ENCODE measurements at places on chromosomes 16 and 17.

DNA sequence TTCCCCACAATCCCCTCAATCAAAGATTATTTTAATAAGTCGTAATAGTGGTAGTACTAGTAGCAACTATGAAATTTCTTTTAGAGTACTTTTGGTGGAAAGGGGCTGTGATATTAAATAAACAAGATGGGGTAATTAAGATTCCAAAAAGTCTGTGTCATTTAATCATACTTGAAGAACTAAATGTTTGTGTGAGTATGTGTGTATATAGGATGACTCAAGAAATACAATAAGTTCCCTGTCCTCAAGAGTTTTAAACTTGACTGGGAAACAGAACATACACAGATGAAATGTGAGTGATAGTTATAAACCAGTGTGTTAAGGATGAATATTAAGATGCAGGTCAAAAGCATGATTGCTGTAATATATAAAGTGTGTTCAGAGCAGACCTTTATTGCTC, 2.3 kb downstream of the ALDH3A2 start:
- DNase-seq = no peak

DNA sequence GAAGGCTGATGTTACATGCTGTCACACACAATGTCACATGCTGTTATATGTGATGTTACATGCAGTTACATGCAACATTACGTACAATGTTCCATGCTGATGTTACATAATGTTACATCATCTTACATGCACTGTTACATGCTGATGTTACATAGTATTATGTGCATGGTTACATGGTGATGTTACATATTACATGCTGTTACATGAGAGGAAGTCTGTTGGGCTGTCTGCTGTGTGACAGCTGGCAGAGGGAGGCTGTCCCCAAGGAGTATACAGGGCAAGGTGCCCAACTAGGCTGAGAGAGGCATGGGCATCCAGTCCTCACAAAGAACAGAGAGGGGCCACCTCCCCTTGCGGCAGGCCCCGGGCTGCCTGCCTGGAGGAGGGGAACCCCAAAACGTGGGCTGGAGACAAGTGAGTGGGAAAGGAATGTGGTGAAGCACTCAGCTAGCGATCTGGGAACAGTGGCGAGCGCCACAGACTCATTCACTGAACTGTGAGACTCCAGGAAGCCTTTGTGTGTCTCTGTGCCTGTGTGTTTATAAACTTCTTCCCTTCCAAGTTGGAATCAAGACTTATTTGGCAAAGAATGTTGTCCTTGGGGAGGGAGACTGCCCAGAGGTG, 30.6 kb downstream of the TMEM92 start:
- DNase-seq = no peak

- DNase-seq = no peak
These were observed 6.7 kb downstream of the CCL2 start for GRCh38 chr17:34261568-34262337.

- DNase-seq = peak; percentile 77
These were observed 30.4 kb upstream of the FBXW10B start for GRCh38 chr17:15649861-15650421.

DNA sequence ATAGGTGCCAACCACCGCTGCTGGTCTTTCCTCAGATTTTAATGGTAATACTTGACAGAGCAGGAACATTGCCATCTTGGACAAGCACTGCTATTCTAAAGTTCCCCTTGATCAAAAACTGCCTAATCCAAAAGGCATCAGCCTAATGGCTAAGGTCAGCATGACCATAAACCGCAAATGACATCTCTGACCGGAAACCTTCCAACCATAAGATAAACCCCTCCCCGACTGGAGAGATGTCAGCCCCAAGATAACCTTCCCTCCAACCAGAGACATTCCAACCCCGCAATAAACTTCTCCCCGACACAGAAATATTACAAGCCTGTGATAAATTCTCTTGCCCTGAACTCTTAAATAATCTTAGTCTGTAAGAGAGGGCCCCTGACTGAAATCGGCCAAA, 7.4 kb upstream of the DHX40 start:
- no peak for DNase-seq

DNA sequence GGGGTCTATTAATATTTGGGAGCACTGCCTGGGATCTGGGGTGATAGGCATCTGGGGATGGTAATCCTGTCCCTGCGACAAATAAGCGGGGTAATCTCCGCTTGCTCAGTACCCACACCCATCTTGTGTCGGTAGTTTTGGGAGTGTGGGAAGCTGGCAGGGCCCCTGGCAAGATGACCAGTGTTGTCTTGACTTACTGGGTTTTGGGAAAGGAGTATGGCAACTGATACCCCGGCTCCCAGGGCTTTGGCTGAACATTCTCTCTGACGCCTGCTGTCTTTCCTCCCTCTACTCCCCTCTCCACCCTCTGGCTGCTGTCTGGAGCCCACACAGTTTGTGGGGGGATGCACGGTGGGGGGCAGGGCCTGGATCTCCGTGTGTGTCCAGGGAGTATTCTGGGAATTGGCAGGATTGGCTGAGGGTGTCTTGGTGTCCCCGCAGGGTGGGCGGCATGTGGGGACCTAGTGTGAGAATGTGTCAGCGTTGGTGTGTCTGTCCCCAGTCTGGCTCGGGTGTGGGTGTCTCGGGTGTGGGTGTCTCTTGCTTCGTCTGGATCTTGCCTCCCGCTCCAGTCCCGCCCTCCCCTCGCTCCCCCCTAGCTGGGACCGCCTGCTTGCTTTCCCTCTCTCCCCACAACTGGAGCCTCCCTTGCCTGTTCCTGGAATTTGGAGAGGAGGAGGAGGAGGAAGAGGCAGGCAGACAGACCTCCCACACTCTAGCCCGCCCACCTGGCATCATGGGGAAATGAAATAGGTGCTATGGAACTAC, 12.0 kb downstream of the RARA start:
- DNase-seq = no peak

DNA sequence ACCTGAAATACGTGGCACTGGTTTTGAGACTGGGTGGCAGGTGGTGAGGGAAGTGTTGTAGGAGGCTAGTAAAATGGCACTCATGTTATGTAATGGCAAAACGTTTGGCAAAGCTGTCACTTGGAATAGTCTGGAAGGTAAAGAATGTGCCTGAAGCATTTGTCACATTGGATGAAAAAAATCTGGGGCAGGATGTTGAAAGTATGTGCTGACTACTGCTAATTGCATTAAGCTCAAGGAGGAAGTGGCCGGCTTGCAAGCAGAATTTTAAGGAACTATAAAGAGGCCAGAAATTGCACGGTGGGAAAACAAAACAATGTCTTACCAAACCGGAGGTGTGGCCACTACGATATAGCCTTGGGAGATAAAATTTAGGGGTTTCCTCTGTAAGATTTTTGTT, 26.6 kb upstream of the NLRP1 start:
- DNase-seq = no peak

- DNase-seq = no peak
These were observed 17.3 kb upstream of the KRT24 start for GRCh38 chr17:40720899-40721298.

- DNase-seq = no peak
These were observed 5.1 kb upstream of the MEIOB start for GRCh38 chr16:1877089-1877488.

DNA sequence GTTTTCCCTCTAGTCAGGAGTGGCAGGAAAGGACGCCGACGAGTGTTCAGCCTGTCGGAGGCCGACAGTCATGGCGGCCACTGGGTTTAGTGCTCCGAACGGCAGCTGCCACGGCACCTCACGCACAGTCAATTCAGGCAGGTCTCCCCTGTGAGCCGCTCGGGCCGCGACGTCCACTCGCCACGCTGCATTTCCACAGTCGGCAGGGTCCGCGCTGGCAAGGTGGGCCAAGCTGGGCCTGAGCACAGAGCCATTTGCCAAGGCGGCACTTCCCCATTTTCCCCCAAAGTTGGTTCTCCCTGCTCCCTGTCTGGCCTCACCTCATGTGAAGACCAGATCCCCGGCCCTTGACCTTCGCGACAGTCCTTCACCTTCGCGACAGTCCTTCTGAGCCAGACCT, 81.9 kb downstream of the SOCS1 start:
- no peak for DNase-seq

- DNase-seq = no peak
These were observed 551.1 kb upstream of the CDH11 start for GRCh38 chr16:65672960-65673359.

DNA sequence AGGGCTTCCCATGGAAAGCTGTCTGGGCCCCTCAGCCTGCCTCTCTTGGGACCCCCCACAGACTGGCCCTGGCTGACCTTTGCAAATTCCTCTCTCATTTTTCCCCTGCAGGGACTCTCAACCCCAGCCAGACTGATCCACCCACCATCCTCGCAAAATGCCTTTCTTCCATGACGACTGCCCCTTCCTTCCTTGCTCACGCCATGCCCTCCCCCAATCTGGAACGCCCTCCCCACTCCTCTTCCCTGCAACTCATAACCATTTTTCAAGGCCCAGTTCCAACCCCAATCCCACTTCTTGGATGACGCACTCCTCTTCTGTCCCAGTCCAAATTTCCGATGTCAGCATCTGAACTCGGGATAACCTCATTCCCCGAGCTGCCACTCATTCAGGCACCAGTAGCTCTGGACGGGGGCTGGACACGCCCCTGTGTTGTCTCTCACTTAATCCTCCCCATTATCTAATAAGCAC, 1.3 kb upstream of the DNAI2 start:
- no peak for DNase-seq

- DNase-seq = no peak
These were observed 44.6 kb upstream of the ADCY9 start for GRCh38 chr16:4160658-4161430.

DNA sequence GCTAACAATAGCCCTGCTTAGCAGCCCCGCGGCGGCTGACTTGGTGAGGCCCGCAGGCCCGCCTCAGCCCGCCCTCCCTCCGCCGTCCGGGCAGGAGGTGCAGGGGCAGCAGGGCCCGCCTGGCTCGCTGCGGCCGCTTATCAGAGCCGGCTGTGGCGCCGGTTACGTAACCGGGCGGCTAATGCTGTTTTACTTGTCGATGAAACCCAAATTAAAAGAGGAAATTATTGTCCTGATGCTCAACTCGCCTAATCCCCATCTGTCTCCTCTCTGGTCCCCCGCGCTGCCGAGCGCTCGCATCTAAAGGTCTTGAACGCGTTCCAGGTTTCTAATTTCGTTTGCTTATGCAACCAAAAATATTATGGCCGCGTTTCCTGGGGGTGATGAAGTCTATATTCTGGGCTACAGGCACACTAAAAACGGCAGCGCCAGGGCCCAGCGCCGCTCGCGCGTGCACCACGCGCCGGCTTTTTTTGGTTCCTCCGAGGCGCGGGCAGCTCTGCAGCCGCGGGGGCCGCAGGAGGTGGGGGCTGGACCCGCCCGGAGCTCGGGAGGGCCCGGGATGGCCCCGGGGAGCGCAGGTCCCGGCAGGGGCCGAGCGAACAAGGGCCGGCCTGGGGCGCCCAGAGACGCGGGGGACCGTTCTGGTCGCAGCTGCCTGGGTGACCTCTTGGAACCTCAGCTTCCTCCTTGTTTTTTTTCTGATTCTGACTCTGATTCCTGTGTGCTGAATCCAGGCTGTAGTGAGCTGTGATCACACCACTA, 65.2 kb upstream of the TOB1 start:
- DNase-seq = peak; percentile 97

DNA sequence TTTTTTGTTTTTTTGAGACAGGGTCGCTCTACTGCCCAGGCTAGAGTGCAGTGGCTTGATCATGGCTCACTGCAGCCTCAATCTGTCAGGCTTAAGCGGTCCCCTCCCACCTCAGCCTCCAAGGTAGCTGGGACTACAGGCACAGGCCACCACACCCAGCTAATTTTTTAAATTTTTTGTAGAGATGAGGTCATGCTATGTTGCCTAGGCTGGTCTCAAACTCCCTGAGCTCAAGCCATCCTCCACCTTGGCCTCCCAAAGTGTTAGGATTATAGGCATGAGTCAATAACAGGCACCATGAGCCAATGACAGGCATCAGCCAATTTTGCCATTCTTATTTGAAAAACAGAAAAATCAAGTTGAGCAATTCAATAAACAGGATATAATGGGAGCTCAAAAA, 125.0 kb downstream of the SPAG9 start:
- DNase-seq = no peak

- DNase-seq = peak; percentile 66
These were observed 16.2 kb upstream of the ASGR2 start for GRCh38 chr17:7130621-7131422.

DNA sequence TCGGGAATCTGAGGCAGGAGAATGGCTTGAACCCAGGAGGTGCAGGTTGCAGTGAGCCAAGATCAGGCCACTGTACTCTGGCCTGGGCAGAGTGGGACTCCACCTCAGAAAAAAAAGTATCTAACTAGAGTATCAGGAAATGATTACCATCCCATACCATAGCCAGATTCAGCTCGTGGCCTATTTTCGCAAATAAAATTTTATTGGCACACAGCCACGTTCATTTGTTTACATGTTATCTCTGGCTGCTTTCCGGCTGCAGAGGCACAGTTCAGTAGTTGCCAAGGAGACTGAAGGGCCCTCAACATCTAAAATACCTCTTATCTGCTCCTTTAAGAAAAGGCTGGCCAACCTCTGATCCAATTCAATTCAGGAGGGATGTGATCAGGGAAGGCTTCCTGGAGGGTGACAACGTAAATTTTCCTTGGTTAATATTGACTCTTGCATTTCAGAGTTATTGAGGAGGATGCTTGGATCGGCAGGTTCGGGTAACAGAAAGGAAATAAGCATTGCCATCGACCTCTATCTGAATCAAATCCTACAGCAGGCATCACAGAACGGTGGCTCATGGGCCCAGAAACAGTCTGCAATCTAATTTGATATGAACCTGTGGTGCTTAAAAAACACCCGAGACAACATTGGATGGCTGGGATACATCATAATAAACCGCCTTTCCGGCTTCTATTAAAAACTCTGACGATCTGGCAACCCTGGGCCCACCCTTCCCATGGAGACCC, 73.8 kb downstream of the XYLT1 start:
- DNase-seq = no peak

DNA sequence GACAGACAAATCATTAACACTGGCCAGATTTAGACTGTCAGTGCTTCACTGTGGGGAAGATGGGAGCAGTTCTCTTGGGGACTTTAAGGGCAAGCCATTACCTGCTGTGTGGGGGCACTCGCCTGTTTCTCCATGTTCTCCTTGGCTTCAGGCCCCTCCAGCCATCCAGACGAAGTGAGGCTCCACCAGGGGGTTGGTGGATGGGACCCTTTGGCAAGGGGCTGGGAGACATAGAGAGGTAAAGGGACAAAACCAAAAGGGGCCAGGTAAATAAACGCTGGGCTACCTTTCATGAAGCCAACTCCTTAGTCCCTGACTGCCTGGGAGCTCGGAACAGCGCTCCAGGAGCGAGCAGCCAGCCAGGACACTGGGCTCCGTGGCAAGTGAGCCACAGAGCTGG, 14.0 kb downstream of the TBX4 start:
- no peak for DNase-seq

- peak; percentile 59 for DNase-seq
These were observed 127.9 kb downstream of the ENGASE start for GRCh38 chr17:79202480-79202879.
